ENCODE measurements at places on chromosomes 3 and 15.

GRCh38 chr3:106157411-106157810 lies 288.6 kb upstream of the CBLB start:
- no peak for DNase-seq

DNA sequence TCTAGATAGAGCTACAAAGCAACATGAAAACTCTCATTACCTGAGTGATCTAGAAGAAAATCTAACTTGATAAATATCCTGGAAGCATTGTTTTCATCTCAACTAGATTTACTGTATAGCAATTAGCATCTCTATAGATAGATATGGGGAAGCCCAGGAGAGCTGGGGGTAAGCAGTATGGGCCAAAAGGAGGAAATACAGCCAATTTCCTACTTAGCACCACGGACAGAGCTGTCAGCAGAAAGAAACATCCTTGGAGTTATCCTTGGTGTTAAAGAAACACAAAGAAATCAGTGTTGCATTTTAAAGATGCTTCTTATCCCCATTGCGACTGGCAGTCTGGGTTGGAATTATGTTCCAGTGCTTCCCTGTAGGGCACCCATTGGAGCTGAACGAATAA lies 126.2 kb downstream of the TIGIT start:
- no peak for DNase-seq

DNA sequence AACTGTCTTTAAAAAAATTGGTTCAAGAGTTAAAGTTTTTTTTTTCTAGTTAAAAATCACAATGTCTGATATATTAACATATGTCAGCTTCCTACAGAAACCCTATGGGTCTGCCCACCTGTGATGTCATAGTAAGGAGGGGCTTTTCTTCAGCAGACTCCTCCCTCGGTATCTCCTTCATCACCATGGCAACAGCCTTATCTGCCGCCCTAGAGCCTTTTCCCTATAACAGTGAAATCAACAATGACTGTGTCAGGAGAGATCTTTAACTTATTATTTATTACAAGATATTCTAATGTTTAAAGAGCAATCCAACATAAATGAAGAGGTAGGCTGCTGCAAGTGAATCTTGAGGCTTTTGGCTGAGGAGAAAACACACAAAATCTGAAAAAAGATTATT lies 138.7 kb downstream of the PEX5L start:
- DNase-seq: peak; percentile 59

DNA sequence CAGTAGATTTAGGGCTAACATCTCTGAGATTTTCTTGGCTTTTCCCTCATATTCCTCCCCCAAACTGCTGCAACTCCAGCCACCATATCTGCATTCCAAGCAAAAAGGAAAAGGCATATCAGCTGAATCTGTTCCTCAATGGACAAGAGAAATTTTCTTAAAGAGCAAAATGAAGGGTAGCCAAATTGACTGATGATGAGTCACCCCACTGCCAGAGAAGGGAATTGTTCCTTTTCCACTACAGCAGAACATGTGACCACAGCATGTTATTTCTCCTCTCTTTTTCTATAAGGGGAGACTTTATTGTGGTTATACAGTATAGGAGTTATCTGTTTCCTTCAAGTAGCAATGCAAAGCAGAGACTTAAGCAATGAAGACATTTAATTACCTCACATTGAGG lies 172.5 kb downstream of the MTHFS start:
- DNase-seq: no peak

DNA sequence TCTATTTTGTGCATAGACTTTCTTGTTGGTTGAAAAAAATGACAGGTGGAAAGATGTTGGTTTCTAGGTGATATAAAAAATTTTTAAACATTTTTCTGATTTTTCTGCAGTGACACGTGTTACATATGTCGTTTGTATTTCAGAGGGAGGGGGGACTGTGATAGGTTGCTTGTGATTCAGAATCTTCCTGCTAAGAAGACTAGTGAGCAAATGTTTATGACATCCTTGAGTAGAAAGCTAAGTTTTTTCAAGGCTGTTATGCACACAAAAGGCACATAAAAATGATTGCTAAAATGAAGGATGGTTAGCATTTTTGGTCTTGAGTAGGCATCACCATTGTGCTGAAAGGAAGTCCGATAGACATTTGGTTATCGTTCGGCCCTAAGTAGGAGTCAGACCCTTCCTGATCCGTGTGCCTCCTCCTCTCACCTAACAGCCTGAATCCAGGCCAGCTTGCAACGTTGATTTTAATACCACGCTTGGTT lies 1.5 kb downstream of the ZNF639 start:
- DNase-seq: peak; percentile 55

DNA sequence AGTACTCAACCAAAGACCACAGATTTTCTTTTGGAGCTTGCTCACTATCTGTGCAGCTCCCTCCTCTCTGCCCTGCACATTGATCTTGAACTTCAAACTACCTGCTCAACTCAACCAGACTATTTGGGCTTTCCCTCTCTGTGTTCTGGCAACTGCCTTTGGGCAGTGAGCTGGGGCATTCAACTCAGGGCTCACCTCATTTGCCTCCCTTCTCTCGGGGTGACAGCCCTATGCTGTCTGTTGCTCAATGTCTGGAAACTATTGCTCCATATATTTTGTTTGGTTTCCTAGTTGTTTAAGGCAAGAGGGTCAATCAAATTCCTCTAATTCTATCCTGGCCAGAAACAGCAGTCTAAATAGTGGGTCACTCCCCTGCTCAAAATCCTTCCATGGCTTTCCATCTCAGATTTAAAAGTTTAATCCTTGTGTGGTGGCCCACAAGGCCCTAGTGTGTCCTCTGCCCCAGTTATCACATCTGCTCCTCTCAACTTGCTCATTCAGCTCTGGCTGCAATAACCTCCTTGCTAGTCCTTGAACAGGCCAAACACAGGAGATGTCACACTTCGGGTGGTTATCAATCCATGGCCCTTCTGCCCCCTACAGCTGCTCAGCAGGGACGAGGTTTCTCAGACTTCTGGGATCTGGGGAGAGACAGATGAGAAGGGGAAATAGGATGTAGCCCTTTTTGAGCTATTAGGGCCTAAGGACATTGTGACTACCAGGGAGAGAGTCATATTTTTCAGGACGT lies 67.8 kb downstream of the SNRK start:
- no peak for DNase-seq

GRCh38 chr3:48564022-48564421 lies 441 bp upstream of the UCN2 start:
- peak; percentile 30 for DNase-seq

- DNase-seq: peak; percentile 68
These were observed 82.4 kb downstream of the OXSM start for GRCh38 chr3:25872200-25872877.

DNA sequence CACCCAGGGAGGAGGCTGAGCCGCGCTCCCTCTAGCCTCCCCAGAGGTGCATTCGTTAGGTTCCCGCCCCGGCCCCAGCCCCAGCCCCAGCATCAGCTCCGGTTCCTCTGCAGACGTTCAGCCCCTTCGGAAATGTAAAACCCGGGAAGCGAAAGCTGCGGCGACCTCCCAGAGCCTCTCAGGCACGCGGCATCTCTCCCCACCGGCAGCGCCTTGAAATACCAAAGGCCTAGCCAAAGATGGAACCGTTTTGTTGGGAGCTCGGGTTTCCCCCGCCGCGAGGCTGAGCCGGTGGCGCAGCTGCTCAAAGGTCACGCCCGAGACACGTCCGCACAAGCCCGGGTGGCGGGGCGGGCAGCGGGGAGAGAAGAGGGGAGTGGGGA lies 77.8 kb upstream of the HES1 start:
- DNase-seq: peak; percentile 55

DNA sequence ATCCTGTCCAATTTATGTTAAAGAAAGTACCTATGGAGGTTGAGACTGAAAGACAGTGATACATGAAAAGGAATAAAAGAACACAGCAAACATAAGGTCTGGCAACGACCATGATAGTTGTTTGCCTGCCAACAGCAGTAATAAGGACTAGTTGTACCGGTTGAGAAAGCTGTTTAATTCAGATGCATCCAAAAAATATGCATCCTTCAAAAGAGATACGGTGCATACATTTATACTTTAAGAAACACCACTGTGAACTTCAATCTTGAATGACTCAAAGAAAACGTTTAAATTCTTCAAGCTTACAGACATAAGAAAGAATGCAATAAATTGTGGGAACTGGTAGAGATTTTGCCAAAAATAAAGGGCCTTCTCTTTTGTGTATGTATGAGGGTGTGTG lies 492.1 kb downstream of the NLGN1 start:
- no peak for DNase-seq

- no peak for DNase-seq
These were observed 304.6 kb downstream of the RPLP1 start for GRCh38 chr15:69757186-69757585.

DNA sequence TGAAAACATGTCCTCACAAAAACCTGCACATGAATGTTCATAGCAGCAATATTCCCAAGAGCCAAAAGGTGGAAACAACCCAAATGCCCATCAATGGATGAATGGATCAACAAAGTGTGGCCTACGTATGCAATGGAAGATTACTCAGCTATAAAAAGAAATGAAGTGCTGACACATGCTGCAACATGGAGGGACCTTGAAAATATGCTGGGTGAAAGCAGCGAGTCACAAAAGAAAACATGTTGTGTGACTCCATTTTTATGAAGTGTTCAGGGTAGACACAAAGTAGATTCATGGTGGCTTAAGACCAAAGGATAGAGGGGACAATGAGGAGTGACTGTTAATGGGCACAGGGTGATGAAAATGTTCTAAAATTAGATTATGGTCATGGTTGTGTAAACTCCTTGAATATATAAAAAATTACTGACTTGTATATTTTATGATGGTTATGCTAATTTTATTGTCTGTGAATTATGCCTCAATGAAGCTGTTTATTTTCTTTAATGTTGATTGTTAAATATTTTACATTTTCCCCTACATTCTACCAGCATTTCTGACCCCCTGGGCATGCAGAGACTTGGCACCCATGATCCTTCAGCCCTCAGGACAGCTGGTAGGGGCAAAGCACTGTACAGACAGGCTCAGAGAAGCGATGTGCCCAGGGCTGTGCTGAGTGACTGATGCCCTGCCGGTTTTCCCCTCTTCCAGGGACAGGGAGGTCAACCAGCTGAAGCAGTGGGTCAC lies 37.8 kb downstream of the CFAP100 start:
- DNase-seq: no peak

DNA sequence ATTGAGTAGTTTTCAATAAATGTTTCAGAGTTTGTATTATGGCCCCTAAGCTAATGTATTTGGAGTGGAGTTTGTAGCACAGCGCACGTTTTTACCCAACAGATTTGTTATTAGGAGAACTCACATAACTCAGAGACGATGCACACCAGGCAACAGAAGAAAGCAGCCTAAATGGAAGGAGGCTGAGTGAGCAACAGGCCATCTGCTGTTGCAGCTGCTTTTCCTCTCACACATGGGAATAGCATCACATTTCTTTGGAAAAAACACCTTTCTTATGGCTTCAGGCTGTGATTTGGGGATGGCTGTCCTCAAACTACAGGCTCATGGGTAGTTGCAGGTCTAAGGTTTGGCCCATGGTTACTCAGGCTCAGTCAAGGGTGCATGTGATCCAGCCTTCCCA lies 469.3 kb upstream of the MCTP2 start:
- no peak for DNase-seq

DNA sequence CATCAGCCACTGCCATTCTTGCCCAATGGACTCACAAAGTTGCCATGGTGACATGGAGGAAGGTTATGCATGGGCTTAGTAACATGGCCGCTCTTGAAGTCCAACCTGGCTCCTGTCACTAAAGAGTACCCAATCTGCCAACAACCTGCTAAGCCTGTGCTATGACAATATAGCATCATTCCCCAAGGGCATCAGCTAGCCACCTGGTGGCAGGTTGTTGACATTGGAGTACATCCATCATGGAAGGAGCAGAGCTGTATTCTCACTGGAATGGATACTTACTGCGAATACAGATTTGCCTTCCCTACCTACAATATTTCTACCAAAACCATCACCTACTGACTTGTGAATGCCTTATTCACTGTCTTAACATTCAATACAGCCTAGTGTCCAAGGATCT lies 138.9 kb upstream of the RORA start:
- DNase-seq: no peak

GRCh38 chr15:73046073-73046472 lies 6.2 kb upstream of the NEO1 start:
- DNase-seq: no peak

- DNase-seq: no peak
These were observed 17.9 kb downstream of the HRH1 start for GRCh38 chr3:11172096-11172690.

- peak; percentile 59 for DNase-seq
These were observed 46.8 kb upstream of the SLC6A1 start for GRCh38 chr3:10945683-10946287.

- no peak for DNase-seq
These were observed 103.3 kb downstream of the STT3B start for GRCh38 chr3:31636049-31636448.

DNA sequence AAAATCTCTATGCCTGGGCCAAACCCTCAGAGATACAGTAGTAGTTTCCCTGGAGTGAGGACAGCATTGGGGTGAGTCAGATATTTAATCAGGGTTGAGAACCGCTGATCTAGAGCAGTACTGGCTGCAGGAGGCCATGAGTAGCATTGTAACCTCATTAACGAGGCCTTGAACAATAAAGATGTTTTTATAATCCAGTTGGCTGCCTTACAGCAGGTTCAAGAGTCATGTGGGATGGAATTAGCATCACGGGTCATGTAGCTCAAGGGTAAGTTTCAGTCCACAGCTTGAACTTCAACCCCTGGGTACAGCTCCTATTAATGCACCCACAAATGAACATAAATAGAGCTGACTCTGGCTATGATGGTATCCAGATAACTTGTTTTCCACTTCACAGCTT lies 5.1 kb downstream of the HPS3 start:
- DNase-seq: no peak

- no peak for DNase-seq
These were observed 114.2 kb upstream of the UMPS start for GRCh38 chr3:124615896-124616543.

DNA sequence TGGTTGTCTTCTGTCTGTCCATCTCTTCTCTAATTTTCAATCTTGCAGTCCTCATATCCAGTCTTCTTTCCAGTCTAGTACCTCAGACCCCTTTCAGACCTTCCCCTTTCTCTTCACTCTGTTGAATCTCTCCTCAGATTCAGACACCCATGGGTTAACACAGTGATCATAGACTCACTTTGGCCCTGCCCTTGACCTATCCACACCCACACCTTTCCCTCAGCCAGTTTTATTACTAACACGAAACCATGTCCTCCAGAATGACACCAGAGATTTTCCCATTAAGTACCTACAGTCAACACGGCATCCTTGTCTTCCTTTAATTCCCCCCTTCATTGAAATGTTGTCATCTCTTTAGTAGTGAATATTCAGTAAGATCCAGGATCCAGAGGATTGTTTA lies 74.5 kb upstream of the UBE2E2 start:
- DNase-seq: no peak

- DNase-seq: no peak
These were observed 33.5 kb downstream of the PRR23E start for GRCh38 chr3:127226457-127226856.

GRCh38 chr3:177982034-177982433 lies 554.2 kb upstream of the KCNMB2 start:
- DNase-seq: no peak

DNA sequence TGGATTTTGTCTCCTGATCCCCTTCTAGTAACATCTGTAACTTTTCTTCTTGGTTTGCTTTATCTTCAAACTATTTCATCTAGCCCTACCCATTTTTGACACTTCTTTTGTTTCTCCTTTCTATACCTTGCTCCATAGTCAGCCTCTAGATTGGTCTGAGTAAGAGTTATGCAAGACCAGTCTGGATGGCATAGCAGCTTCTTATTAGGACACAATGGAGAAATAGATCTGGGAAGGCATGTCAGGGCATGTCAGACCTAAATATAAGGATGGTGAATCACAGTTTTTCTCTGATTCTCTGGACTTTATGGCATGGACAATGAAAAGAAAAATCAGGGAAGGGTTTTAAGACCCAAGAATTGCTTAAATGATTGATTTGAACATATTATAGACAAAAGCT lies 452.5 kb downstream of the RAP2B start:
- no peak for DNase-seq
